ENCODE measurements at places on chromosomes 11 and 22.

DNA sequence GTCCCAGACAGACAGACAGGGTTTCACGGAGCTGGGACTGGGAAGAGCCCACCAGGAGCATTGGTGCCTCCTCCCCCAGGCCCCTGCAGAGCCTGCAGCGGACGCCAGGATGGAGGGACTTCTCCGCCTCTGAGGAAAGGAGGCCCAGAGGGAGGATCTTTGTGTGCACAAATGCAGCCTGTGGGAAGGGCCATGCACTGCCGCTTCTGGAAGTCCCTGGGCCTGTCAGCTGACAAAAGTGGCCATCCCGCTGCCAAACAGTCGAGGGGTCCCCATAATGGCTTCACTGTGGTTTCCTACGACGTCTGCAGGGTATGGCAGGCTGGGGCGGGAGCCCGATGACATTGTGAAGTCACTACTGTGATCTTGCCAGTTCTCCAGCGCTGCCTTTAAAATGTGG, 73.8 kb downstream of the TP53I11 start:
- peak; percentile 22 for DNase-seq

DNA sequence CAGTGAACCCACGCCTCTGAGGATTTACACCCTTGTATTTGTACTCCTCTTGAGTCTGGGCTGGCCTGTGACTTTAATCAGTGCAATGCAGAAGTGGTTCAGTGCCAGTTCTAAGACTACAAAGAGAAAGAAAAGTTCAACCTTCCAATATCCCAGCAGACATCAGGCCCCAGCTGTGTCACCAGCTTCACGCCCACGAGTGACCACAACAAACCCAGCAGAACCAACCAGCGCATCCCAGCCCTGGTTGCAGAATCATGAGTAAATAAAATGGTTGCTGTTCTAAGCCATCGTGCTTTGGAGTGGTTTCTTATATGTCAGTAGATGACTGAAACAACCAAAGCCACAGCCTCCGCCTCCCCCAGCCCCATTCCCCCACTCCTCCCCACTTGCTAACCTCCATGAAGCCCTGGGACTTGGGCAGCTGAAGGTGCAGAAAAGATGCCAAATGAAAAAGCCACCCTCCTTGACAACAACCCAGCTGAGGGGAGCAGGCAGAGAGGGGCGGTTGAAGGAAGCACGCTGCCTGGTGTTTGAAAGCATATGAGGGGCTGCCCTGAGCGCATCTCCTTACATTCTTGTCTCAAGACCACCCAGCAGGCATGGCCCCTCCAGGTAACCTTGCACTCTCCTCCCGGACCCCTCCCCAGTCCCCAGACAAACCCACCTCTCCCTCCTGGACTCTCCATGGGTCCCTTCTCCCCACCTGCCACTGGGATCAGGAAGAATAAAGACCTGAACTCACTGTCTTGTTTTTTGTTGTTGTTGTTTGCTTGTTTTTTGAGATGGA, 20.9 kb downstream of the TSKU start:
- DNase-seq = no peak

GRCh38 chr22:17117890-17118289, 3.3 kb downstream of the TMEM121B start:
- no peak for DNase-seq

DNA sequence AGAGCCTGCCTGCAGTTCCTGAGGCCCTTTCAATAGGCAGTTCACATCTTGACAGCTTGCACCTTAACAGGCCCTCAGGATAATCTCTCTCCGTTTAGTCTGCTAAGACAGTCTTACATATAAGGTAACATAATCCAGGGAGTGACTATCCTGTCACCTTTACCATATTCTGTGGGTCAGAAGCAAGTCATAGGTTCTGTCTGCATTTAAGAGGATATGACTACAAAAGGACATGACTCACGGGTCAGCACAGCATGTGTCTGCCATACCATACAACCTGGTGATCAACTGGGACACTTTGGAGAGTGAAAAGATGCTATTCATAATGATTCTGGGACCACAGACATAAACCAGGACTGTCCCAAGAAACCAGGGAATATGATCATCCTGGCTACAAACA, 611.1 kb downstream of the SOX6 start:
- DNase-seq = no peak

DNA sequence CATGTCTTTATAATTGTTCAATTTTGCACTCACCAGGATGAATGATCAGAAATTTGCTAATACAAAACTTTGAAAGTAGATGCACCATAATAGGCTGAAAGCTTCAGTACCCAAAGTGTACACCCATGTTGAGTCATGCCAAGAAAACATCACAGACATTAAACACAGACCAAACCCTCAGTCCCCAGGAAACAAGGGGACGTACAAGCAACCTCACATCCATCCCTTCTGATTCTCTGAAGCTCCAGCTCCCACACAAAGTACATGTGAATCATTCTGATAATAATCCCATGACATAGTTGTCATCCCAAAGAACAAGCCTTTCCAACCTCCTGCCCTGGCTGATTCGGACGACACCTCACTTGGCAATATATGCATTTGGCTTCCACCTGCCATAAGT, 183.8 kb downstream of the SNX19 start:
- no peak for DNase-seq

DNA sequence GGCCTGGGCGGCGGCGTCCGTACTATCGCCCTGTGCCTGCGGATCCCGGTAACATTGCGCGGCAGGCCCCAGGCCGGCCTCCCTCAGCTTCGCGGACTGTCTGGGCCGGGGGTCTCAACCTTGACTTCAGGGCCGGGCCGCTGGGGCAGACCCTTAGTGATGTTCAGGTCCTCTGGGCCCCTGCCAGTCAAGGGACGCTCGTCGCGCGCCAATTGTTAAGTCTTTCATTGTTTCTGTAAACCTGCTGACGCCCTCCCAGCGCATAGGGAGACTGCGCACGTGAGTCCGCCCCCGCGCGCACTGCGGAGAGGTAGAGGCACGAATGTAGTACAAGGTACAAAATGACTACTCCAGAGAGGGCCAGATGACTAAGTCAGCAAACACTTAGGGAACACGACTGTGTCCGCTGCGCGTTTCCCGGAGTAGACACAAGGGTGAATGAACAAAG, 451 bp upstream of the HDHD5 start:
- DNase-seq = peak; percentile 62

- no peak for DNase-seq
Measured at GRCh38 chr22:32725369-32725988, 76.0 kb upstream of the TIMP3 start.

- peak; percentile 73 for DNase-seq
Measured at GRCh38 chr11:2885017-2885677, 428 bp downstream of the CDKN1C start.

- no peak for DNase-seq
Measured at GRCh38 chr11:18578975-18579598, 9.4 kb downstream of the UEVLD start.

GRCh38 chr22:37862570-37863325, 13.5 kb downstream of the EIF3L start:
- no peak for DNase-seq

- DNase-seq = no peak
Measured at GRCh38 chr11:65879617-65880016, at the start of gene CTSW. TSS of gene CTSW (plus strand) at chr11:65879837. CDS start at chr11:65879855, 18 bp downstream.

- DNase-seq = peak; percentile 16
Measured at GRCh38 chr11:11587122-11587521, 34.7 kb downstream of the GALNT18 start.

All from tongue (tissue), 3 donors.